Activated CD8-positive, alpha-beta memory T cell treated with anti-CD3 and anti-CD28 coated beads for 1 hour (primary cell): ENCODE measurements at places on chromosomes 3 and 15.

GRCh38 chr3:69723389-69723788, 15.9 kb upstream of the MITF start:
- DNase-seq: no peak

GRCh38 chr3:179074656-179075055, 3.0 kb upstream of the ZMAT3 start:
- DNase-seq: no peak

DNA sequence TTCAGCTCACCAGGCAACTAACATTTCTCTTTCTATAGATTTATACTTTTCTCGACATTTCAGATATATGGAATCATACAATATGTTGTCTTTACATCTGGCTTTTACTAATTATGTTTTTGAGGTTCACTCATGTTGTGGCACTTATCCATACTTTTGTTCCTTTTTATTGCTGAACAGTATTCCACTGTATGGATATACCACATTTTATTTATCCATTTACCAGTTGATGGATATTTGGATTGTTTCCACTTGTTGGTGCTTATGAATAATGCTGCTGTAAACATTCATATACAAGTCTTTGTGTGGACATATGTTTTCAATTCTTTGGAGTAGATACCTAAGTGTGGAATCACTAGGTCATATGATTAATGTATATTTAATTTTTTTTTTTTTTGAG, 97.2 kb downstream of the LEKR1 start:
- no peak for DNase-seq

DNA sequence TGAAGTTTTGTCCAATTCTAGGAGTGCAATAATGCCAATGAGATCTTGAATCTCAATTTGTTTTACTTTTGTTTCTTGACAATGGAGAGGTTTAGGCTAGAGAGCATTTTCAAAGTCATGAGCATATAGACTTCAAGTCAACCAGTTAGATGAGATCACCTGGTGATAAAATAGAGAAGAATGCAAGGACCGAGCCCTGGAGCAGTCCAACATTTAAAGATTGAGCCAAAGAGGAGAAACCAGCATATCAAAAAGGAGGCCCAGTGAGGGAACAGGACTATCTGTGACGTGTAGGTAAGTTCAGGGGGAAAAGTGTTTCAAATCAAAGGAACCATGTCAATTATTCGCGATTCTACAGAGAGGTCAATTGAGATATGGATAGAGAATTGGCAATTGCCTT, 1.7 kb upstream of the PIAS1 start:
- DNase-seq: no peak

DNA sequence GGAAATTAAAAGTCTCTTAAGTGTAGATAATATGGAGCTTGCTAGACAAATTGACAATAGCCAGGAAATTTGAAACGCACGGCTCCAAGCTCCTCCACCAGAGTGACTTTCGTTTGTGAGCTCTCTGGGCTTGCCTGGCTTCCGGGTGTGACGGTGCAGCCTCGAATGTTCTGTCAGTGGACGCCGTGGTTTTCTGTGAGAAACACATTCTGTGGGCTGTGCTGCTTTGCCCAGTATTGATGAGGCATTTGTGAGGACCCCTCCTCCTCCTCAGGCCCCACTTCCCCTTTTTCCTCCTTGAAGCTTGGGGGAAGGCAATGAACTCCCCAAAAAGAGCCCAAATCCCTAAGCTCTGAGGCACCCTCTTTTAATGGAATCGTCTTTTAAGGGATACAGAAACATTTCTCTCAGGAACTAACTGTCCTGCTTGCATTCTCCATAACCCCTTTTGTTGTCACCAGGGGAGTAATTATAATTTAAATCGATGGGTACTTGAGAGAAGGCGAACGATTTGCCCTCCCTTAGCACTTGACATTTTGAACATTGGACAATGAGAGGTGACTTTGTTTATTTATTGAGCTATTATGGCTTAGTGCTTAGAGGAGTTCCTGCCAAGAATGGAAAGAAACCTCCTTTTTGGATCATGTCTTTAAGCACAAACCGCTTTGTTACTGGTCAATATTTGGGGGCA, 40.8 kb downstream of the POLR2M start:
- DNase-seq: no peak

- DNase-seq: no peak
These were observed 211.9 kb downstream of the CADM2 start for GRCh38 chr3:85170646-85171045.

DNA sequence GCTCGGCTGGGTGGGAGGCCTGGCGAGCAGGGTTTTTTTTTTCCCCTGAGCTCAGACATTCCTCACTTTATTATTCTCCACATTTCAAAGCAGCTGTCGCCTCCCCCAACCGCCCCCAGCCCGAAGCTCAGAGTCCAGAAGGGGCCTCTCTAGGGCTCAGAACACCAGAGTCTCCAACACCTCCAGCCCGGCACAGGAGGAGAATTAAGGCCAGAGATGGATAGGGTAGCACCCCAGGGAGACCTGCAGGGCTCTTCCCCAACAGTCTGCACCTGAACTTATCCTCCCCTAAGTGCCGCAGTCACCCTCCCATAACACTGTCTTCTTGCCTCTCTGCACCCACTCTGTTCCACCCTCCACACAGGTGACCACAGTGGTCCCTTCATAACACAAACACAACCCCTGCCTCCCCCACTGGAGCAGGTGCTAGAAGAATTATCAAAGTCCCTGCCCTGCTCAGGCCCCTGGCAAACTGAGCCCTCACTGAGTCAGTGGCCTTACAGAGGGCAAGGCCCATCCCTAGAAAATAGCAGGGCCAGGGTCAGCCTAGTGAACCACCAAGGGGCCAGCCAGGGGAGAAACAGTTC, 14.1 kb downstream of the MYL3 start:
- no peak for DNase-seq

GRCh38 chr15:98914626-98915025, 93.0 kb downstream of the PGPEP1L start:
- no peak for DNase-seq

- DNase-seq: no peak
These were observed 36.5 kb downstream of the FSIP1 start for GRCh38 chr15:39746176-39746575.

- DNase-seq: no peak
These were observed 10.4 kb downstream of the TEX264 start for GRCh38 chr3:51681453-51681852.

GRCh38 chr15:70196372-70197316, 98.9 kb upstream of the TLE3 start:
- DNase-seq: no peak

- no peak for DNase-seq
These were observed at the start of gene CEMIP for GRCh38 chr15:80778964-80779657. CEMIP (plus strand) TSS chr15:80779370; CDS start chr15:80873880, 94,510 bp downstream.

- DNase-seq: no peak
These were observed 871.9 kb upstream of the GBE1 start for GRCh38 chr3:82633319-82633718.

GRCh38 chr15:41304149-41304770, 28.1 kb downstream of the OIP5 start:
- no peak for DNase-seq

DNA sequence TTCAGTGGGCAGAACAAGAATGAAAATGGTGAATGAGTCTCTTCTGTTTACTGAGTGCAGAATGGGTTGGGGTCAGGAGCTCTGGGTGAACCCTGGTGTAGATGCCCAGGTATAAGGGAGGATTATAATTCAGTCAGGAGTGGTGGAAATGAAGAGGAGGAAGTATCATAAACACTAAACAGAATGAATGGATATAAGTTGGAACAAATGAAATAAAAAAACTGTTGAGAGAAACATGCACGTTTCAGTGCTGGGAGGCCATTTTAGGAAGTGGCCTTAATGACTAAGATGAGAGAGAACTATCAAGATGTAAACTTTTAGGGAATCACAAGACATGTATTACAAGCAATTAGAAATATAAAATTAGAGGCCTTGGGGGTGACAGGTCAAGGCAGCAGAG, 32.8 kb upstream of the LEKR1 start:
- DNase-seq: no peak

DNA sequence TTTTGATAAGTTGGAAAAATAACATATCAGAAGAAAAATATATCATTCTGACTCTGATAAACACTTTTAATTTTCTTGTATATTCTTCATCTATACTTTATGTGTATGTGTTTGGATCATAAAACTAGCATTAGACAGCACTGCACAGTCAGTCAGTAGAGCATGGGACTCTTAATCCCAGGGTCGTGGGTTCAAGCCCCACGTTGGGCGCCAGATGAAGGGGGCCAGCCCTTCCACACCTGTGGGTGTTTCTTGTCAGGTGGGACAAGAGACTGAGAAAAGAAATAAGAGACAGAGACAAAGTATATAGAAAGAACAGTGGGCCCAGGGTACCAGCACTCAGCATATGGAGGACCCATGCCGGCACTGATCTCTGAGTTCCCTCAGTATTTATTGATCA, 546.0 kb upstream of the NR2F2 start:
- no peak for DNase-seq

DNA sequence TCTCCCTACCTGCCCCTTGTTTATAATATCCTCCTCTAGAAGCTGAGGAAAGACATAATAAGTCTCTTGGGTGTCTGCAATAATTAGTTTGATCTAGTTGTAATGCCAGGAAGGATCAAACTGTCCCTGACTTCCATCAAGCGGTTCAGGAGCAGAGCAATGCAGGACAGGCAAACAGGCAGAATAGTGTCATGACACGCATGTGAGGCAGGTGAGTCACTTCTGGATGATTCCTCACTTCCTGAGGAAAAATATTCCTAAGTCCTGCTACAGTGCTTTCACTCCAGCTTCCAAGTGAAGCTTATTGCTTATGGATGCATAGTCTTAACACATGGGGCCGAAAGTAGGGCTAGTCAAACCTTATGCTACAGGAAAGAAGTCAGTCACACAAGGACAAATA, 85.8 kb downstream of the GREM1 start:
- DNase-seq: no peak

GRCh38 chr15:90031231-90031791, 30.2 kb downstream of the ZNF710 start:
- DNase-seq: no peak

DNA sequence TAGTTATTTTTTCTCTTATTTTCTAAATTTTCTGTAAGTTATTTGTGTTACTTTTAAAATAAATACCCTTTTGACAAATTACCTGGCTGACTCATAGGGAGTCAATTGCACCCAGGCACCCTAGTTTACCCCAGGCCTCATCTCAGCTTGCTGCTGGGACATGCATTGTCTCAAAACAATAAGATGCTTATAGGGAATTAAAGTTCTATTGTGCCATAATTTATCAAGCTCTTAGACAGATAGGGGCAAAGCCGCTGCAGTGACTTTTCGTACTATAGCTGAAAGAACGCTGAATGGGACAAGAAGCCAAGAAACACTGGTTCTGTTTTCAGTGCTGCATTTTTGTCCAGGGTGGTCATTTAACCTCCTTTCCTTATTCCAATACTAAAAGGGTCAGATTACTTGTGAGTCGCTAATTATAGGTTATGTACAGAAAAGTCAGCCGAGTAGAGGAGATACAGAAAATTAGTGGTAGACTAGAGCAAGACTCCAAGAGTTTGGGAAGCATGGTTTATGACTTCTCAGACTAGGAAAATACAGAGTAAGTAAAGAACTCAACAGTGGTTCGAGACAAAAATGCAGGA, 50.3 kb downstream of the EXD1 start:
- no peak for DNase-seq

DNA sequence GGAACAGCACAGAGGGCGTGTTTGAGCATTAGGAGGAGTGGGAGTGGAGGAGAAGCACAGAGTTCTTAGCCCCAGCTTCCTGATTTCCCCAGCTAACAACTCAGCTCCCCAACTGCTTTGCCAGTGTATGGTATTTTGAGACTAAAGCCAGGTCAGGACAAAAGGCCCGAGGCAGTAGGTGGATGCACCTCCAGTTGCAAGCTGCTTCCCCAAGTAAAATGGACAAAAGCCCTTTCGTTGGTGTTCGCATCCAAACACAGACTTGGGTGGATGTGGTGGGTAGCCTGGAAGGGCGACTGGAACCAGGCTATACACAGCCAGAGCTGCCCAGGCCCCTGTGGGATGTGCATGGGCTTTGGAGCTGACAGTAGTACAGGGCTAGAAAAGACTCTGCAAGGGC, 12.3 kb upstream of the EHD4 start:
- DNase-seq: no peak

- DNase-seq: no peak
These were observed 141.5 kb downstream of the SMAD6 start for GRCh38 chr15:66843581-66843980.

GRCh38 chr15:78909791-78910228, 35.0 kb downstream of the CTSH start:
- DNase-seq: no peak

GRCh38 chr3:32544894-32545293, 25.8 kb downstream of the DYNC1LI1 start:
- DNase-seq: no peak

GRCh38 chr3:11130385-11130784, 23.9 kb upstream of the HRH1 start:
- no peak for DNase-seq

- no peak for DNase-seq
These were observed 214.7 kb downstream of the CHL1 start for GRCh38 chr3:411226-411625.

DNA sequence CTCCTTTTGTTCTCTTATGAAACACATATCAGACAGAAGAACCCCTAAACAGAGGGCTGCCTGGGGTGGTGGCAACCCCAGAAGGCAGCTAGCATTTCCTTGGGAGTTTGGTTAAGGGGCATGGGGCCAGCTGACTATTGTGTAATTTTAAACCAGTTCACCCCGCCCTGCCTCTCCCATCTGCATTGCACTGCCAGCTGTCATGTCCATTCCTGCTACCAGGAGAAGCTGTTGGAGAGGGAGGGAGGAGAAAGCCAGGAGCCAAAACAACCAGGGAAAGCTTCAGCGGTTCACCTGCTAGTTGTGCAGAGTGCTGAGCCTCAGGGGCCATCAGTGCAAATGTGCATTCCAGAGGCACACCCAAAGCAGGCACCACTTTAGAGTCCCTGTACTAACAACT, 47.6 kb upstream of the ATP1B3 start:
- DNase-seq: no peak

GRCh38 chr3:34374521-34374920, 576.1 kb downstream of the PDCD6IP start:
- DNase-seq: no peak

DNA sequence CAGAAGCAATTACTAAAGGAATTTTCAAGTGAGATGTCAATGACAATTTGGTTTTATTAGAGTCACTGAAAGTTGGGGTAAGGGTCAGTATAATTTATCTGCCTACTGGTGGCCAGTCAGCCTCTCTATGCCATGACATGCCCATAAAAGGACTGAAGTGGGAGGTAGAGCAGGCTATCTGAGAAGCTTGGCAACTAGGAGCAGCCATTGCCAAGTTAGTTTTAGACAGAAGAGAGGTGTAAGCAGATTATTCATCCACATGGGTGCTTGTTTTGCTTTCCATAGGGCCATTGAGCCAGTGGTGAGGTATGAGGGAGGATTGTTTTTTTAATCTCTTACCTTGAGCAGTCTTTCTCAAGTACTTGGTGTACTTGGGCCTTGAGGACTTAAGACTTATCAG, 8.1 kb upstream of the RBP1 start:
- DNase-seq: no peak
